Fibroblast of lung (primary cell): ENCODE measurements at places on chromosomes 12 and 14.

DNA sequence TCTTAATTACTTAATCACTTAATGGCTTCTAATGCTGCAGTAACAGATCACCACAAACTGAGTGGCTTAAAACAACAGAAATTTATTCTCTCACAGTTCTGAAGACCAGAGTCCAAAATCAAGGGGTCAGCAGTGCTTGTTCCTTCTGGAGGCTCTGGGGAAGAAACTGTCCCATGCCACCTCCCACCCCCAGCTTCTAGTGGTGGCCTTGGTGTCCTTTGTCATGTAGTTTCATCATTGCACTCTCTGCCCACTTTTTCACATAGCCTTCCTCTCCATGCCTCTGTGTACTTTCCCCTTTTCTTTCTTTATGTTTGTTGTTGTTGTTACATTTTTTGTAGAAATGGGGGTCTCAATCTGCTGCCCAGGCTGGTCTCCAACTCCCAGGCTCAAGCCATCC is 16.1 kb upstream of the UBC start:
- no peak for DNase-seq

DNA sequence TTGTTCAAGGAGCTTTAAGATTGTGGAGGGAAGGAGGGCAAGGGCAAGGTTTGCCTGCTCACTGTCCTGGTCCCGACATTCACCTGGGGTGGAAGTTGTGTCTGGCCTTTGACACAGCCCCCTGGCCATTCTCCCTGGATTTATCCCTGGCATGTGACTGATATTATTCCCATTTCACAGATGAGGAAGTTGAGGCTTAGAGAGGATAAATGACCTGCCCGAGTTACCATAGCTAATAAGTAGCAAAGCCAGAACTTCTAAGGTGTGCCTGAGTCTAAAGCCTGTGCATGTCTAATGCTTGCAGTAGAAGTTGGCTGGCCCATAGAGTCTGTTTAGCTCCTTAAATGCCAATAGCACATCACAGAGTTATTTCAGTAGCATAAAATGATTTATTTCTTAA is 720 bp upstream of the FGF6 start:
- DNase-seq = no peak

- DNase-seq = no peak
Observed at GRCh38 chr14:100856056-100856950, 30.4 kb downstream of the MEG3 start.

GRCh38 chr12:31589598-31589903 is 1.4 kb downstream of the DENND5B start:
- DNase-seq = no peak

DNA sequence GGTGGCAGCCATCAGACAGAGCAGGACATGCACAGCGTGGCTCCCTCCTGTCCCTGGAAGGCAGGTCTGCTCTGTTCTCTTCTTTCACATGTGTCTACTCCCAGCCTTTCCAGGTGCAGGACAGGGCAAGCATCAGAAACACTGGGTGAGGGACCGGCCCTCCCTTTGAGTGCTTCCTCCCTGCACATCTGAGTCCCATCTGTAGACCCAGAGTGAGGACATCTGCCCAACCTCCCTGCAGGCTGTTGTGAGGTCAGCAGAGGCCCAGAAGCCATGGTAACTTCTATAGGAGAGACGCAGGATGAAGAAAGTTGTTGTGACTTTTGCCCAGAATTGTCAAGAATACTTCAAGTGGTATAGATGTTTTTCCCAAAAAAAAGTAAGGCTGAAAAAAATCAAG is 282.7 kb downstream of the CACNA1C start:
- DNase-seq = no peak

DNA sequence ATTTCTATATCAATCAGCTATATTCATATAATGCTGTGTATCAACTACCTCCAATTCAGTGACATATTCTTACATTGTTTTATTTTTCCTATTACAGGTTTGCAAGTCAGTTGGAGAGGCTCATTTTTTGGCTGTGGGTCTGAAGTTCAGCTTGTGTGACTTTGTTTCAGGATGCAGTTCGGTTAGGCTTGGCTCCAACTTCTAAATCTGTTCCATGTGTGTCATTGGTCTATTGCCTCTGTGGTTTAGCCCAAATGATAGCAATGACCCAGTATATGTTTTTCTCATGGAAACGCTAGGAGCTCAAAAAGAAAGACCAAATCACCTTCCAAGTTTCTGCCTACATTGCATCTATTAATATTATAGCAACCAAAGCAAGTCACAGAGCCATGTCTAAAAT is 848.6 kb upstream of the LRFN5 start:
- DNase-seq = no peak

DNA sequence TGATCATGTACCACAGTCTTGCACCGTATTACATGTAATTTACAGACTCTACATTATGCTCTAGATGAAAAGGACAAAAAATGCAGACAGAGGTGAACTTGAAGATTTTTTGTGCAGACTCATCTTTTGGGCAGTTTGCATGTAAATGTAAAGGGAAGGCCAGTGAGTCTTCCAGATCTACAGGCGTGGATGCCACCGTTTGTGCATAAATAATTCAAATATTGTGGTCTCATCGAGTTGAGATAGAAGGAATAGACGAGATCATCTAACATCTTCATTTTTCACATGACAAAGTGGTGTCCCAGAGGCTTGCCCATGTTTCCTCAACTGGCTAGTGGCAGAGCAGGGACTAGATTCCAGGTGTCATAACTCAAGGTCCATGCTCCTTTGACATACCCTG is 125.2 kb downstream of the ALX1 start:
- DNase-seq = no peak

DNA sequence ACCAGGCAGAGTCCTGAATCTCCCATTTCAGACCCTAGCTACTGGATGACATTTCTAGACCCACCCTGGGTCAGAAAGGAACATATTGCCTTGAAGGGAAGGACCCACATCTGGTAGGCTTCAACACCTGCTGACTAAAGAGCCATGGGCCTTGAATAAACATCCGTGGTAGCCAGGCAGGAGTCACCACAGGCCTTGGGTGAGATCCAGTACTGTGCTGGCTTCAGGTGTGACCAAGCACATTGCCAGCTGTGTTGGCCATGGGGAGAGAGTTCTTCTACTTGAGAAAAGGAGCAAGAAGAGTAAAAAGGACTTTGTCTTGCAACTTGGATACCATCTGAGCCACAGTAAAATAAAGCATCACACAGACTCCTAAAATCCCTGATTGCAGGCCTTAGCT is 332.6 kb downstream of the SLC16A7 start:
- DNase-seq = peak; percentile 2
